ENCODE measurements at places on chromosomes 1 and 21.

DNA sequence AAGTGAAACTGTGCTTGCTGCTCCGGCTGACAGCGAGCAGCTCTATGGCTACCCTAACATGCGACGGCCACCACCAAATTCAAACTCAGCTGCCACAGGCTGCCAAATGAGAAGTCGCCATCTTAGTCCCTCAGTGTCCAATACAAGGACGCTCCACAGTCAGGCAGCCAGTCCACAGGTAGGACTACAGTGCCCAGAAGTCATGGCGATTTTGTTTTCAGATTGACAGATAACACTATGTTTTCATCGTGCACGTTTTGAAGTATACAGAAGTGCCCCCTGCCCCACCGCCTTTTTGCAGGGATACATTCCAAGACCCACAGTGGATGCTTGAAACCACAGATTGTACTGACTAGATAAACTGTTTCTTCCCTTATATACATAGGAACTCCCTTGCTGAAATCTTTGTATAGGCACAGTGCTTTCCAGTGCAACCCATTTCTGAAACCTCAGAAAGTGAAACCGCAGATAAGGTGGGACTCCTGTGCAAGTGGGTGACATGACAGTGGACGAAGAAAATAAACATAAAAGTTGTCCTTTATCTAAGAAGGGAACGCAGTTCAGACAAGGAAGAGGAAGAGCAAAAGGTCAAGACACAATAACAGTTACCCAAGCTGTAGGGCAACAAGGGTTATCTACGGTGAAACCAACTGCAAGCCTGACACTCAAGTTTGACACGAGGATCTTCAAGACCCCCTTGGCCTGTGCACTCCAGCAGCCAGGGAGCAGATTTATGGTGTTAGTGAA, 52.2 kb downstream of the STX6 start:
- no peak for DNase-seq

DNA sequence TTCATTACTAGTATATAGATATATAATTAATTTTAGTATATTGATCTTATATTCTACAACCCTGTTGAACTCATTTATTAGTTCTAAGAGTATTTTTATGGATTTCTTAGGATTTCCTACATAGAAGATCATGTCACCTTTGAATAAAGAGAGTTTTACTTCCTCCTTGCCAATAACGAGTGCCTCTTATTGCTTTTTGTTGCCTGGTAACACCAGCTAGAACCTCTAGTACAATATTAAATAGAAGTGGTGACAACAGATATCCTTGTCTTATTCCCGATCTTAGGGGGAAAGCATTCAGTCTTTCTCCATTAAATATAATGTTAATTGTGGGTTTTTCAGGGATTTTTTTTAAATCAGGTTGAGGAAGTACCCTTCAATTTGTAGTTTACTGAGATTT, 40.8 kb downstream of the WNT2B start:
- DNase-seq = no peak

GRCh38 chr21:32844076-32844475, 72.5 kb upstream of the PAXBP1 start:
- DNase-seq = no peak

GRCh38 chr1:181765451-181766026, 282.2 kb downstream of the CACNA1E start:
- no peak for DNase-seq

GRCh38 chr1:55474168-55474786, 259.1 kb upstream of the USP24 start:
- no peak for DNase-seq

GRCh38 chr1:161218301-161219077, 3.4 kb downstream of the FCER1G start:
- no peak for DNase-seq

DNA sequence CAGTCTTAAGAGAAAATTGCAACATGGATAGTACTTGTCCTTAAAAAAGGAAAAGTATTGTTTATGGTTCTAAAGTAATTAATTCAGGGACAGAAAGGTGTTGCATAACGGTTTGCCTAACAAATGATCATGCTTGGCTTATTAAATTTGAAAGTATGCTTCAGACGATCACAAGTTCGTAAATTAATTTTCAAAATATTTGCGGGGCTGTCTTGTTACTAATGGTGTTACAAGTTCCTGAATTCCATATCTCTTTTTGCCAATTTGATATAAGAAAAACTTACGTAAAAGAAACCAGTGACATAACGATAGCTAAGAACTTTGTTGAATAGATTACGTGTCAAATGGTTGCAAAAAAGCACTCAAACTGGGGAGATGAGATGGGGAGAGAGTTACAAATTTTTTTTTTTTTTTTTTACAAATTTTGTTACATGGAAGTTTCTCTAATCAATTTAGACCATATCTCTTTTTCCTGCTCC, 1.3 kb downstream of the AGO3 start:
- DNase-seq = no peak

DNA sequence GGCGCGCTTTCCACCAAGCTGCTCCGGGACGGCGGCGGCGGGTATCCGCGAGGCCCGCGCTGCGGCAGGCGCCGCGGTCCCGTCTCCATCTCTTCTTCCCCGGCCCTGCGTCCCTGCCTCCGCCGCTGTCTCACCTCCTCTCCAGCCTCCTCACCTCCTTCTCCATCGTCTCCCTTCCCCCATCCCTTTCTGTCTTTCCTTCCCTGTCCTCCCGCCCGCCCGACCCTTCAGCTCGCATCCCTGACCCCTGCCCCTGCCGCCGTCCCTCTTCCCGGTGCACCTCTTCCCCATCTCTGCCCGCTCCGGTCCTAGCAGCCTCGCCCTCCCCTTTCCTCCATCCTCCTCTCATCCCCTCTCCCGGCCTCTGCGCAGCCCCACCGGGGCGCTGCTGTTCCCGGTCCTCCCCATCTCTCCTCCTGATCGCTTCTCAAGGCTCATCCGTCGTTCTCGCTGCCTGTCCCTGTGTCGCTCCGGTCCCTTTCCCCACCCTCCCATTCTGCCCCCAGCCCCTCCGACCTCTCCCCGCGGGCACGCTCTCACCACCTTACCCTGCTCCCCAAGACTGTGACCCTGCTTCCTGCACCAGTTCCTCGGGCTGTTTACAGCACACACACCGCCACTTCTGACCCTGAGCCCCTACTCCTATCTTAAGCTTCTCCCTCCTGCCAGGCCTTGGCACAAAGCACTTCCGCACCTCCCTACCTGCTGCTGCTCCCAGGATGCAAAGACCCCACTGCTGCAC, 760 bp upstream of the NPHP4 start:
- peak; percentile 73 for DNase-seq

DNA sequence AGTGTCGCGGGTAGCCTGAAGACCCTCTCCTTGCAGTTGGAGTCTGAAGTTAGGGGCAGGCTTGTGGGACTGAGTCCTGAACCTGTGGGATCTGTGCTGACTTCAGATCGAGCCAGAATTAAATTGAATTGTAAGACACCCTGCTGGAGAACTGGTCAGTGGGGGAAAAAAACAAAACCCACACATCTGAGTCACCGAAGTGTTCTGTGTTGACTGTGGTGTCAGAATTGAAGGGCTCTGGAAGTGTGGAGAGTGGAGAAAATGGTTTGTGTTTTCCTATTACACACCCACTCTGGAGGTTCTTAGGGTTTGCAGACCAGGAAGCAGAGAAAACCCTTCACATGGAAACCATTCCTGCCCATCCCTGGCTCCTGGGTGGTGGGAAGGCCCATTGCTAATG, 209.5 kb upstream of the GALNT2 start:
- no peak for DNase-seq
